ENCODE measurements at places on chromosomes 6 and 20.

DNA sequence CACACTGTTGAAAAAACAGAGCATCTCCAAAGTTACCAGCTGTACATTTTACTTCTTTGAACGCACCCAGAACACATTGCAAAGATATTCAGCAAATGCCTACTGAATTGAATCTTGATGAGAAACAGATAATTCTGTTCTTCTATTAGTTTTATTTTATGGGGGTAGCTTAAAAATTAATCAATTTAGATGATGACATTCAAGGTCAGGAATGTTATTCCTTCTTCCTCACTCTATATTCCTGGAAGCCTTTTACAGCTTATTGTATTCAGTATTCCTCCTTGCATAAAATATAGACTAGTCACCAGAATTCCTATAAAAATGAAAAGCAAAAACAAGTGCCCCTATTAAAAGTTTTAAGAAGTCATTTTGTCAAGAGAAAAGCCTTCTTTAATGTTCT is 21.4 kb upstream of the GMDS start:
- no peak for DNase-seq

GRCh38 chr20:50409495-50409894 is 100.7 kb upstream of the PTPN1 start:
- DNase-seq = no peak

- no peak for DNase-seq
These were observed 4.6 kb downstream of the SDC4 start for GRCh38 chr20:45343532-45344167.

DNA sequence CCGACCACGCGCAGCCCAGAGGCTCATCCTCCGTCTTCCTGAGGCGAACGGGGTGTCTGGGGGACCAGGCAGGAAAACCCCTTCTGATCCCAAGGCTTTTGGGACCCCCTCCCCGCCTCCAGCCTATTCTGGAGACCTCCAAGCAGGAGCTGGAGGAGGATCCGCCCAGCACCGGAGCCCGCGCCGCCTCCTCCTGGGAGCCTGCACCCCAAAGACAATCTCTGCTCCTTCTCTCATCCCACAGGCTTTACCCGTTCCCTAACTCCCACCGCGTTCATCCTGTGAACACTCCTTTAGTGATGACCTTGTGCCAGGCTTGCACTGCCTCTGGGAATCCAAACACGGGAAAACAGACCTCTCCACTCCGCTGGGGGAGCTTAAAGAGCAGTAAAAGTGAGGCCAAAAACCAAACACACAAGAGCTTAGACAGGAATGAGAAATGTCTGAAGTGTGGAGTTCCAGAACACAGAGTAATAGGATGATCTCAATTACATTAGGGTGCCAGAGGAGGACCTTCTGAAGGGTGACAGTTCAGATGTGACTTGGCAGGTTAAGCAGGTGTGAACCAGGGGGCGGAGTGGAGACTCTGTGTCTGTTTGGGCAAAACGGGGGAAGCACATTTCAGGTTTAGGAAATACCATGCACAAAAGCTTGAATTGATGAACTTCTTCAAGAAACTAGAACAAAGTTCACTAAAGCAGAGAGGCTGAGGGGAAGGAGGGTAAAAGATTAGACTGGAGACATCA is 7.6 kb downstream of the HLA-DRB5 start:
- no peak for DNase-seq

DNA sequence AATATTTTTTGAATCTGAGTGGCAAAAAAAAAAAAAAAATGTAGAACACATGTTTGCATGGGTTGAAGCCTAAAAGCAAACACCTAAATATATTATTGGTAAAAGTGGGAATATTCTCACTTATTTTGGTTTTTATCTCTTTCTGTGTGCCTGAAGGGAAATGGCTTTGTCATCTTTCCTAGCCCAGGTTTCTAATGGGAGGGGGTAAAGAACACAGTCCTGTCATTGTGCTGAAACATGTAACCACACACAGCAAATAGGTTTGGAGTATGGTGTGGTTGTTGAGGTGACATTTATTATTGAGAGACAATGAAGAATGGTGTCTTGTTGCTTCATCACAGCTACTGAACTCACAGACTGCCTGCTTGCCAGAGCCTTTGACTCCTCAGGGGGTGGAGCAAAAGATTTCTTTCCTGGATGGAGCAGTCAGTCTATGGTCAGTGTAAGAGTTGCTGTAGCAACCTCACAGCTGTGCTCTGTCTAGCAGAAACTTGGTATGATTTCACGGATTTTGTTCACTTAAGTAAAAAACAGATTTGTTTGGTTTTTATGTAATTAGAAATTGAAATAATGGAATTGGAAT is 70.2 kb downstream of the CEP57L1 start:
- no peak for DNase-seq

DNA sequence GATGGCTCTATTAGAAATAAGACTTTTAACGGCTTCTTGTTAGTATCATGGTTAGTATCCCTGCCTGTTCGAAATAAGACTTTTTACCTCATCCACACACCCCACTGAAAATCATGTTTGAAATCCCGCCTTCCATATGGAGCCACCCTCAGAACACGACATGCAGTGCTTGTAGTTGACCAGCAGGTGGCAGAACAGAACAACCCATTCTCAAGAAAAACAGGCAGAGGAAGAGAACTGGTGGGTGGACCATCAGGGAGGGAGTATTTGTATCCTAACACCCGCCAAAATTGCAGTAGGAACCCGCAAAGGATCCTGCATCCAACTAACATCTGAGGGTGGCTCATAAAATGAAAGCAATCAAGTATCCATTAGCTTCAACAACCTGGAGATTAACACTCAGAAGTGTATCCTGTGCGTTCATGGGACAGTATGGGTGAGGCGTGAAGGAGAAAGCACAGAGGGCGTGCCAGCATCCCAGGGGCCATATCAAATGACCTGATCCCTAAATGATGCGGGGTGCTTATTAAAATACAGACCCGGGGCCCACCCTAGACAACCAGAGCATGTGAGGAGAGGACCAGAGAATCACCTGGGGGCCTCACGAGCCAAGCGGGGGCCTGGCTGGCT is 89.6 kb upstream of the NHSL1 start:
- no peak for DNase-seq

- DNase-seq = no peak
These were observed 15.4 kb downstream of the PFDN4 start for GRCh38 chr20:54223285-54223684.

- DNase-seq = no peak
These were observed 197.0 kb upstream of the FKBP1C start for GRCh38 chr6:63014290-63014689.

DNA sequence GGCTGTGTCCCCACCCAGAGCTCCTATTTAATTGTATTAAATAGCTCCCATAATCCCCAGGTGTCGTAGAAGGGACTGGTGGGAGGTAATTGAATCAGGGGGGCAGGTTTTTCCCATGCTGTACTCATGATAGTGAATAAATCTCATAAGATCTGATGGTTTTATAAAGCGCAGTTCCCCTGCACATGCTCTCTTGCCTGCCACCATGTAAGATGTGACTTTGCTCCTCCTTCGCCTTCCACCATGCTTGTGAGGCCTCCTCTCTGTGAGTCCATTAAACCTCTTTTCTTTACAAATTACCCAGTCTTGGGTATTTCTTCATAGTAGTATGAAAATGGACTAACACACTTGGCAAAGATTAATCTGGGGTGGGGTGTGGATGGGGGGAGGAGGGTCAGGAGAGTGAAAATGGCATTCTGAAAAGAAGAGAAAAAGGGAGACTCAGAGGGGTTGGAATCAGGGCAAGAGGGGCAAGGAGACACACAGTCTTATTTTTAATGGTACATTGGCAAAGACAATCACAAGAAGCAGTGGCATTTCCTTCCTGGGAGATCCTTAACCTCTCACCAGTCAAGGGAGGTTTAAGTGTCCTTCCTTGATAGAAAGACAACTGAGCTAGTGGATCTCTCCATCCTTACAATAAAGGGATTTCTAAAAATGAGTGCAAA is 37.5 kb upstream of the NOX3 start:
- no peak for DNase-seq

GRCh38 chr6:71452697-71453370 is 164.2 kb downstream of the OGFRL1 start:
- DNase-seq = no peak

- DNase-seq = no peak
These were observed 30.2 kb downstream of the MBOAT1 start for GRCh38 chr6:20182069-20182468.

DNA sequence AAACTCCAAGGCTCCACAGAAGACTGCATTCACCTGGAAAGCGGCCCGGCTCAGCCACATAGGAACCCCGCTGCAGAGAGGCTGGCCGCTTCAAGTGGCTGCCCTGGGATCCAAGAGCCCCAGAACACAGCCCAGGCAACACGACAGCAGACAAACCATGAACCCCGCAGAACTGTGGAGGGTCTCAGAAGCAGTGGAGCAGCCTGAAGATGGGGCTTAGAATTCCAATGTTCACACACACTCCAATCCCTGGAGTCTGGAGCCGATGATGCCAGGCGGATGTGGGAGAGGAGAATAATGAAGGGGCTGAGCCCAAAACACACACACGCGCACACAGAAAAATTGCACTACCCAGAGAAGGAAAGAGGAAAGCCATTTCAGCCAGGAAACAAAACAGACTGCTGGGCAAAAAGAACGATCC is 52.4 kb downstream of the NINL start:
- no peak for DNase-seq

DNA sequence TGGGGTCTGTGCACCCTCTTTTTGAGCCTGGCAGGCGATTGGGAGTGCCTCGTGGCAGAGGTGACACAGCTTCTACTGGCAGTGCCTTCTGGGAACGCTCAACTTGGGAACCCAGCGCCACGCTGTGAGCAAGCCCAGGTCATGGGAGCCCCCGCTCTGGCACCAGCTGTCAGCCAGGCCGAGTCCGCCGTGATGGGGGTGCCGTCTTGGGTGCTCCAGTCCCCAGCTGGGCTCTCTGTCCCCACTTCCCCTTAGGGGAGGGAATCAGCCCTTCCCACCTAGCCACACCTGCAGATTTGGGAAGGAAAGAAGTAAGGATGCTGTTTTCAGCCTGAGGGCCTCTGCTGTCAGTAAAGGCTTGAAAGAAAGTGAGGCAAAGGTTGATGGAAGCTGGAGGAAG is 31.0 kb upstream of the NTSR1 start:
- no peak for DNase-seq

Data from activated naive CD4-positive, alpha-beta T cell (primary cell).